Liver (tissue), 10 donors: ENCODE measurements at places on chromosomes 1 and 21. TPM values are rescaled to one million over a fixed set of nuclear protein-coding genes. Genes with fewer than 3 reads are reported as not detected.

Gene KLF17
- total RNA-seq = not detected

Gene TFF3
- total RNA-seq = 0.50 TPM

- DNase-seq = no peak
These were observed 672 bp downstream of the POMGNT1 start for GRCh38 chr1:46197560-46197963.

DNA sequence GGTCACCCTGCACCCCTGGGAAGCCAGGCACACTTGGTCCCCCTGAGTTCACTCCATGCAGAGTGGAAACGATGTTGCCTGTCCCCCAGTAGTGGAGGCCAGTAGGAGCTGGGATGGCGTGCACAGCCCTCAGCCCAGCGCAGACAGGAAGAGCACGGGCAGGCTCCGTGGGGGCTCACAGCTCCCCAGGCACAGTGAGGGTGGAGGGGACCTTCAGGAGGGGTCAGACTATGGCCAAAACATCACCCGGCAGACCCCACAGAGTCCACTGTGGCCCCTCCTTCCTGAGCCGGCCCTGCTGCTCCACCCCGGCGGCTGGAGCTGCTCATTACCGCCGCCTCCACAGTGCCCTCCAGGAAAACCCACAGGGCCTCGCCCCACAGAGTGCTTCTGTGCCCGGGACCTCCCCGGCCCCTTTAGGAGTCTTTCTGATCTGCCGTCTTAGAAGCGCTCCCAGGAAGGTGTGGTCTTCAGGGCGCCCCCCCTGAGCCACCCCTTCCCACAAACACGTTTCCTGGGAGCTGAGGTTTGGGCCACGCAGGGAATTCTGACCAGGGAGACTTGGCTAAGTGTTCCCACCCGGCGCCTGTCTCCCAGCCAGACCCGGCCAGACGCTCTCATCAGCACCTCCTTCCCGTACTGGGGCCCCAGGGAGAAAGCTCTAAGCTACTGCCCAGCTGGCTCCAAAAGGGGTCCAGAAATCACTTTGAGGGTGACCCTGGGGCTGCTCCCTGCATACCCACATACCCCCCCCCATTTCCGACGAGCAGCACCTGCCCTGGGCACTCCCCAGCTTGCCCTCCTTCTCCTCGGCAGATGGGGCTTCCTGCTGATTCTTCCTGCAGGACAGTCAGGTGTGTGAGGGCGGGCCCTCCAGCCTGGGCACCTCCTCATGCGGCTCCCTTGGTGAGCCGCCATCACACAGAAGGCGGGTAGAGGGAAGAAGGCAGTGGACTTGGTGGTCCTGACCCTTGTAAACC, 38.8 kb downstream of the RIPK4 start:
- no peak for DNase-seq
